ENCODE measurements at places on chromosomes 11 and 22.

GRCh38 chr11:66529069-66529468, 16.8 kb downstream of the ZDHHC24 start:
- DNase-seq: no peak

DNA sequence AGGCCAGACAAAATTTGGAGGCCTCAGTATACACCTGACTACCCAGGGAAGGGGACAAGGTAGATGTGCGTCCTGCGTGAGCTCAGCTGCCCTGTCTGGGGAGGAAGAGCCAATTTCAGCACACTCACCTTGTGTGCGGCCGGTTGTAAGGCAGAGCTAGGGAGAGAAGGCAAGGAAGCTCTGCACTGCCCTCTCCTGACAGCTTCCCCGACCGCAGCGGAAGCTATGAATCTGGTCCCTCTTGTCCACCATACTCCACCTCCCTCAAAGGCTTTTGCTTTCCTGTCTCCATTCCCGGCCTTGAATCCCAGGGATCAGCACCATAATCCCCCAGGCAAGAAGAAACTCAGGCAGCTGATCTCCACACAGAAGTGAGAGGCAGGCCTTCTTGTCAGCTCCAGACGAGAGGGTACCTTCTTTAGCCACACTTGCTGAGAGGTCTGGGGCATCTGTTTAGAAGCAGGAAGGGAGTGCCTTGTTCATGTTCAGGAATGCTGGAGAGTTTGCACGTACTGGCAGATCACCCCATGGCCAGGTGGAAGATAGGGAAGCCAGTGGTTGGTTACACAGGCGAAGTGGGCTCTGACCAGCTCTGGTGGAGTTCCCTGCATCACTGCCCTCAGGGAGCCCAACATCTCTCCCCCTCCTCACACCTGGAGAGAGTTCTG, 62.5 kb downstream of the FEZ1 start:
- no peak for DNase-seq

GRCh38 chr11:726278-727220, 20.5 kb downstream of the EPS8L2 start:
- DNase-seq: no peak

GRCh38 chr11:73116636-73117035, 25.5 kb downstream of the FCHSD2 start:
- no peak for DNase-seq

DNA sequence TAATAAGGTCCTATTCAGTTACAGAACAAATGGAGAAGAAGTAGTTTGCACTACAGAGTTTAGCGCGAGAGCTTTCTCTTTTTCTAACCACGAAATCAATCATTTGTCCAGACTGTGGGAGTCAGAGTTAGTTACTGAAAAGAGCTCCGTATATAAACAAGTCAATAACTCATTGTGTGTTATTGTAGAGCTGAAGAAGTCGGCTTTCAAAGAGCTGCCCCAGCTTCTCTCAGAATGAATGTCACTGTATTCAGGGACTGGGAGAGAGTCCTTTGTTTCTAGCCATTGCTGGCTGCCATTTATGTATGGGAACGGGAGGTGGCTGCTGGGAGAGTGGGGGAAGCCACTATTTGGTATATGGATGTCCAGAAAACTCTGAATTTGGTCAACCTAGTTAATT, 227.8 kb downstream of the DCDC1 start:
- DNase-seq: no peak

DNA sequence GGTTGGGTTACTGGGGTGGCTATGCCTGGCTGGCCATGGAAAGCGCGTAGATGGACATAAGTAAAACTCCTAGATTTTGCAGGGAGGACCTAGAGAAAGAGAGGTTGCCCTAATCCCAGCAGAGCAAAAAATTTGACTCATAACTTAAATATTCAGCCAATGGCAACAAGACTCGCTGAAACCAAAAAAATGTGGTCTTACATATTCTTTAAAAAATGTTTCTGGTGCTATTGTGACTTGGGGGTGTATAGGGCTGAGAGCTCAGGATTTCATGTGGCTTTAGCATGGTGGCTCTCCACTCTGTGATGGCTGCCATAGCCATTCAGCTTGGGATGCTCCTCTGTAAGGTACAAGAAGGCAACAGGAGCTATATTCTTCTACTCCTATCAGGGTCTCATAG, 27.2 kb upstream of the PDGFD start:
- no peak for DNase-seq

GRCh38 chr22:36830601-36831000, 13.8 kb upstream of the PVALB start:
- DNase-seq: no peak

GRCh38 chr22:37392721-37393328, 34.5 kb downstream of the ELFN2 start:
- no peak for DNase-seq

GRCh38 chr11:116960930-116961329, 123.5 kb upstream of the APOA1 start:
- DNase-seq: no peak

- DNase-seq: no peak
Measured at GRCh38 chr22:30088468-30088867, 8.2 kb downstream of the HORMAD2 start.

DNA sequence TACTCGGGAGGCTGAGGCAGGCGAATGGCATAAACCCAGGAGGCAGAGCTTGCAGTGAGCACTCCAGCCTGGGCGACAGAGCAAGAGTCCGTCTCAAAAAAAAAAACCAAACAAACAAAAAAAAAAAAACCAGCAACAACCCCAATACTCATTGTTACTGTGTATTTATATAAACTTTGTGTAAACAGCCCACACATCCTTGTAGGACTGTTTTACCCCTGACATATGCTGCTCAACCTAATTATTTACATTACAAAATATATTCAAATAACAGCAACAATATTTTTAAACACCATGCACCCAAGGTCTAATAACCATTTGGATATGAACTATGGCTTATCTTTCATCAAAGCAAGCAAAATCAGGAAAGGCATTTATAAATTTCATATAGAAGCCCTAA, 284.1 kb downstream of the TTC28 start:
- no peak for DNase-seq

Data from stimulated activated CD4-positive, alpha-beta T cell treated with anti-CD3 and anti-CD28 coated beads, TNF-alpha, amount 100 ng/mL, for 1 hour (primary cell).